NCI-H146 (cell line): ENCODE measurements at places on chromosomes 11 and 22.

GRCh38 chr22:16721961-16722360 is 103.2 kb downstream of the XKR3 start:
- DNase-seq: no peak

DNA sequence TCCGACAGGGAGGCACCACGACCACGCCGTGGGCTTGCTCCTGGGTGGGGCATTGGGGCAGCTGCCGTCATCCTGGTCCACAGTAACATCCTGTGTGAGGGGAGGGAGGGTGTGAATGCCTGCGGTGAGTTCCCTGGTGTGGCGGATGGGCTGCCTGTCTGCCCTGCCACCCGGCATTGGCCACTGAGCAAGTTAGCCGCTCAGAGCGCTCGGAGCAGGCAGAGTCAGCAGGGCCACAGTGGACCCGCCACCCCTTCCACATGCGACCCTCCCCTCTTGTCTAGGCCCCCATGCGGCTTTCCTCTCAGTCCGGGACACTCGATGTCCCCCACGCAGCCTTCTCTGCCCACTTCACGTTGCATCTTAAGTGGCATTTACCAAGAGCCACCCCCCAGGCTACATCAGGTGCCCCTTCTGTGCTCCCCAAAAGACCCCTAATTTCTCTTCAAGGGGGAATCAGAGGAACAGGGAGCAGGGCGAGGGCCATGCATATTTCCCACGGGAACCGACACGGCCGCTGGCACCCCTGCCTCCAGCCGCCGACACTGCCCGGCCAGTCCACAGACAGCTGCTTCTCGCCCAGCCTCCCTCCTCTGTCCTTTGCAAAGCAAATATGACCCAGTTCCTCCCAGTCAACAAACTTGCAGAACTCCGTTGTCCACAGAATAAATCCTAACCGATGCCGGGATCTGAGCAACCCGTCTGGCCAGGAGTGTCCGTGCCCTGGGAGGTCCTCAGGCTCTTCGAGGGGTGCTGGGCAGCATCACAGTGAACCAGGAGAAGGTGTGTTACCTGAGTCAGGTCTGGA is 1482.1 kb downstream of the TBC1D22A start:
- DNase-seq: no peak

- DNase-seq: peak; percentile 22
Measured at GRCh38 chr11:76903325-76903724, 42.6 kb downstream of the ACER3 start.

DNA sequence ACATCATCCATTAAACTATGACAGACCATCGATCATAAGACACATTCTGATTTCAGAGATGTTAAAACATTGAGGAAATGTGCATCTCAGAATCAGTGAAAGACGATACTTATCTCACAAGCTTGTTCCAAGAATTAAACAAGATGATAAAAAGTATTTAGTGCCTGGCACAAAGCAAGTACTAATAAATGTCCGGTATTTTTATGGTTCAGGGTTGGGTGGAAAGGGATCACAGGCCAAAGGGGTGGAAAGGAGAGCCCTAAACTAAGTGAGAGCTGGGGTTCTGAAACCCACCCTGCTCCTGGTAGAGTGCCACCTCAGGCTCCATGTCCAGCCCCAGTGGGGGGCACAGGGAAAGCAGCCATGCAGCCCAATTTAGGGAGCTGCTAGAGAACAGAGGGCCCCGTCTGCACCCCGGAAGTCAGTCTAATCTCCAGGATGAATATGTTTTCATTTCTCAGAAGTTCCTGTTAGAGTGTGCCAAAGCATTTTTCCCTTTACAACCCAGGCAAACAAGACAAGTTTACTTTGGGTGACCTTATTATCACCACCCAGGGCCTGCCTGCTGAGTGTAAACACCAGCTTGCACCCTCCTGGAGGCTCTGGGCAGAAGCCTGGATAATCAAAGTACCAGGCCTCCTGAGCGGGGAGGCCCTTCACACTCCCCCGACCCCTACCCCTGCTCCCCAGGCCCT is 3.8 kb upstream of the CREB3L1 start:
- DNase-seq: peak; percentile 83

GRCh38 chr22:20979243-20979809 is 2.8 kb upstream of the LZTR1 start:
- DNase-seq: peak; percentile 96

GRCh38 chr11:125068368-125068767 is 5.3 kb downstream of the SLC37A2 start:
- no peak for DNase-seq

GRCh38 chr22:50236731-50237409 is 8.0 kb downstream of the TUBGCP6 start:
- peak; percentile 24 for DNase-seq

- DNase-seq: no peak
Measured at GRCh38 chr11:66845143-66845875, 2.1 kb downstream of the RCE1 start.

DNA sequence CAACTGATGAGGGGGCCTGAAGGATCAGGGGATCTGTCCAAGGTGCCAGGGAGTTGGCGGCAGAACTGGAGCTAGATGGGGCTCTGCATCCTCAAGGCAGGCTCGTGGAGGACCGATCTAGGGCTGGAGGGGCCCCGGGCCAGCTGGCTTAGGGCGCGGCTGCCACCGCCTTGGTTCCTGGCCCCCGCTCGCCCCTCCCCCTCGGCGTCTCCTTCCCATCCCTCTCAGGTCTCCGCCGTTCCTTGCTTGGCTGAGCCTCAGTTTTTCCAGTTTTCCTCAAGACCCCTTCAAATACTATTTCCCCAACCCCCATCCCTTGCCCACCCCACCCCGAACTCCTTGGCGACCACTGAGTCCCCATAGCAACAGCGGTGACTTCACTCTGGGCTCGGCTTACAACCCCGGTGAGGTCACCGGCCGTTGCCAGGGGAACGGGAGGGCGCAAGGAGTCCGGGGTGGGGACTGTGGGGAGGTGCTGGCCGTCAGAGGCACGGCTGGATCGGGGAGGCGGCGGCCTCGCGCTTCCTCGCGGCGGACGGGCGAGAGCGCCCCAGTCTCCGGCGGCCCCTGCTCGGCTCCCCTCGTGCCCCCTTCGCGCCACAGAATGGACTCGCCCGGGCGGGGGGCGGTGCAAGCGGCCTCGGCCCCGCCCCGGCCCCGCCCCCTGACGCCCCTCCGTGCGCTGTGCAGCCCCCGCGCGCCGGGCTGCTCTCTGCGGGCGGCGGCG is 7.5 kb downstream of the FREY1 start:
- DNase-seq: peak; percentile 95

DNA sequence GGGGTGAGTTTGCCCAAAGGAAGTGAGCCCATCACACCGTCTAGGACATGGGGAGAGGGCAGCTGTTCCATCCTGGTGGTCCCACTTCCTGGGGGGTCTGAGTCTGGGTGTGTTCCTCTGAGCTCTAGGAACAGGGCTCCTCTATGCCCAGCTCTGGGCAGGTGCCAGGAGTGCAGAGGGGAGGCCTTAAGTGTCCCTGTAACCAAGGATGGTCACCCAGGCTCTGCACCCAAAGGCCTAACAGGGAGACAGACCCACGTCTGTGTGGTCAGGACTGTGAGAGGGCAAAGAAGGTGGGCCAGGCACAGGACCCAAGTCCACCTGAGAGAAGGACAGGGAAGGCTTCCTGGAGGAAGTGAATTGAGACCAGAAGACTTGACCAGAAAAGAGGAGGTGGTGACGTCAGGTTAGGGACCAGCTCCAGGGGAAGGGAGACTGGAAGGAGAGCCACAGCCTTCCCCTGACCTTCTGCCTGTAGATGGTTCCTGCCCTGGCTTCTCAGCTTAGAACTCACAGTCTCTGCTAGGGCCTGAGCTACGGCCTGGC is 11.3 kb upstream of the TCF20 start:
- DNase-seq: no peak

- DNase-seq: no peak
Measured at GRCh38 chr11:37630866-37631265, 1032.8 kb upstream of the RAG2 start.

- no peak for DNase-seq
Measured at GRCh38 chr22:17915676-17916075, 108.7 kb downstream of the MICAL3 start.

DNA sequence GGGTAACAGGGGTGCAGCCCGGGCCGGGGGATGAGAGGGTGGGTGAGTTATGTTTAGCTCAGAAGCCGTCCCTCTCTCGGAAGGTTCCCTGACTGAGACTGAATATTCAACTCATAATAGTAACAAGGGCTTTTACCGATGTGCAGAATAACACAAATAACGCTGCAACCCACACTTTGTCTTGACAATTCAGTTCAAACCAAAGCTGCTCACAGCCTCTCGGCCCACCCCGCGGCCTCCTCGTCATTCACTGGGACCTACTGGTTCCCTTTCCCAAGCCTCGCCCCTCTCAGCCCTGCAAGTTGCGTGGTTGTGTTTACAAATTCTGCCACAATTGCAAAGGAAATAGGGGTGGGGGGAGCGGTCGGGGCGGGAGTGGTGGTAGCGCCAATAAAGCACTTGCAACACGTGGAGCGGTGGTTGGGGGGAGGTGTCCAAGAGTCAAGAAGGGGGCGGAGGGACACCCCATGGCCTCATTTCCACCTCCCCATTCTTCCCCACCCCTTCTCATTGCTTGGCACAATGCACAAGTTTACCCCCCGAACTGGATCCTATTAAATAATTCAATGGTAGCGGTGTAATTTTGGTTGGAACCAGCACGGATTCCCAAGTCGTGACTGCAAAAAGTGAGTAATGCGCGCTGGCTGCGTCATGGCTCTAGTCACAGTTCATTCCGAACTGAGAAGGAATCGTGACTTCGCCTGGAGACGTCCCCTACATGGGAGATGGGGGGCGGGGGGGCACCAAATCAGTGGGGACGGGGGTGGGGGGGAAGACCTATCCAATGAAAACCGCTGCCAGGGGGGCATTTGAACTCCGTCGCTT is 102.0 kb upstream of the HSD17B12 start:
- DNase-seq: no peak

- no peak for DNase-seq
Measured at GRCh38 chr11:26551186-26551801, 20.8 kb downstream of the MUC15 start.

DNA sequence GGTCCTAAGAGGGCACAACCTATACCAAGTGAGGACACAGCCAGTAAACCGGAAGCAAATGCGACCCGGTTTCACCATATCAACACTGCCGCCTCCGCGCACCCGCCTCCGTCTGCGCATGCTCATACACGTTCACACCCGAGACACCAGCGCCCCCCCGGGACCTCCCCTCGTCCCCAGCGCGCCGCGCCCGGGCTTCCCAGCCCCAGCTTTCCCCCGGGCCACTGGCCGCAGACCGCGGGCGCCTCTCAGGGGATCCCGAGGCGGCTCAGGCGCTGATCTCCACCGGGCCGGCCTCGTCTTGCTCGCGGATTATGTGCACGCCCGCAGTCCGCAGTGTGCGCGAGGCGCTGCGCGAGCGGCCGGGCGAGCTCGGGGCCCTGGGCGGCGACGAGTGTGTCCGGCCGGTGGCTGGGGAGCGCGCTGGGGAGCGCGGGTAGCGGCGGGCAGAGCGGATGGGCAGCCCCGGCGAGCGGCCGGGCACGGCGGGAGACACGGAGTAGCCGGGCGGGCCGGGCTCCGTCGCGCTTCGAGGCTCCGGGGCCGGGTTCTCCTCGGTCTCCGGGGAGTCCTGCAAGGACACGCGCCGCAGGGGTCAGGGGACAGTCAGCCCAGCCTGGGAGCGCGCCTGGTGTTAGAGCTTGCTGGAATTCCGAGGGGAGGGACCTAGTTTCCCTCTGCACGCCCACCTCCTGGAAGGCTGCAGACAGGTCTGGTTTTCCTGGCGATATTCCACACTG is 2.0 kb downstream of the HEPN1 start:
- peak; percentile 84 for DNase-seq

GRCh38 chr22:30167296-30167695 is 79.3 kb downstream of the LIF start:
- DNase-seq: no peak

- DNase-seq: no peak
Measured at GRCh38 chr11:122199661-122200060, 83.6 kb upstream of the BLID start.

GRCh38 chr11:128151780-128152179 is 435.6 kb downstream of the ETS1 start:
- peak; percentile 4 for DNase-seq

- no peak for DNase-seq
Measured at GRCh38 chr11:31262761-31263160, 106.8 kb downstream of the DCDC1 start.
